B cell (primary cell): ENCODE measurements at places on chromosomes 6 and 20. TPM values are rescaled to one million over a fixed set of nuclear protein-coding genes. Genes with fewer than 3 reads are reported as not detected.

APCDD1L gene
- total RNA-seq = not detected in 2 replicates

SSTR4 gene
- total RNA-seq = not detected in 2 replicates

VGLL2 gene
- not detected in 2 replicates for total RNA-seq

BHLHE23 gene
- not detected in 2 replicates for total RNA-seq

CDSN gene
- not detected in 2 replicates for total RNA-seq

FAM83D gene
- total RNA-seq = 1.7 and 2.0 TPM in 2 replicates

TNFAIP3 gene
- 92.0 and 92.2 TPM in 2 replicates for total RNA-seq

LBP gene
- not detected in 2 replicates for total RNA-seq

CST2 gene
- total RNA-seq = not detected in 2 replicates

FAM209B gene
- total RNA-seq = 1.9 and 2.2 TPM in 2 replicates

OGFRL1 gene
- 31.6 and 33.7 TPM in 2 replicates for total RNA-seq

DSP gene
- total RNA-seq = not detected in 2 replicates

SIRPA gene
- 10.2 TPM in 2 replicates for total RNA-seq

STXBP5 gene
- total RNA-seq = 24.1 and 25.5 TPM in 2 replicates

DEFB114 gene
- not detected in 2 replicates for total RNA-seq

HLA-DRA gene
- 2,785 and 2,881 TPM in 2 replicates for total RNA-seq

OR2J3 gene
- not detected in 2 replicates for total RNA-seq

MUC21 gene
- not detected in 2 replicates for total RNA-seq

SYNDIG1 gene
- not detected in 2 replicates for total RNA-seq

HRH3 gene
- not detected in 2 replicates for total RNA-seq

SCUBE3 gene
- total RNA-seq = not detected in 2 replicates

FOXP4 gene
- total RNA-seq = 37.5 and 38.7 TPM in 2 replicates

SNAP25 gene
- total RNA-seq = not detected in 2 replicates

GPR63 gene
- total RNA-seq = 0.10 and 0.12 TPM in 2 replicates

KCNK16 gene
- total RNA-seq = not detected in 2 replicates

SULF2 gene
- total RNA-seq = 1.7 TPM in 2 replicates

MCM3 gene
- total RNA-seq = 58.5 and 60.0 TPM in 2 replicates

MDFI gene
- not detected in 2 replicates for total RNA-seq

SMIM13 gene
- total RNA-seq = 5.5 and 7.0 TPM in 2 replicates

PEX6 gene
- 16.6 and 17.1 TPM in 2 replicates for total RNA-seq

RCAN2 gene
- not detected in 2 replicates for total RNA-seq

PRRT1 gene
- not detected in 2 replicates for total RNA-seq

SASH1 gene
- 0.07 and 0.51 TPM in 2 replicates for total RNA-seq

HLA-DQA1 gene
- total RNA-seq = 463 and 489 TPM in 2 replicates

GSTA1 gene
- not detected in 2 replicates for total RNA-seq

FAM83C gene
- total RNA-seq = not detected in 2 replicates

SCGN gene
- total RNA-seq = not detected in 2 replicates

ADTRP gene
- total RNA-seq = 1.2 and 1.5 TPM in 2 replicates

PSORS1C1 gene
- total RNA-seq = not detected in 2 replicates

CGA gene
- not detected in 2 replicates for total RNA-seq

PLN gene
- total RNA-seq = not detected in 2 replicates

GPR6 gene
- total RNA-seq = not detected in 2 replicates

ENTPD6 gene
- total RNA-seq = 64.4 and 71.3 TPM in 2 replicates

RBPJL gene
- total RNA-seq = not detected in 2 replicates

SDC4 gene
- total RNA-seq = 0.19 TPM in 1 of 2 replicates, not detected in the other

CRIP3 gene
- 25.8 and 27.9 TPM in 2 replicates for total RNA-seq

GFRAL gene
- total RNA-seq = not detected in 2 replicates

CNR1 gene
- 20.4 and 28.9 TPM in 2 replicates for total RNA-seq

TNF gene
- 22.2 and 22.6 TPM in 2 replicates for total RNA-seq

LAMP5 gene
- total RNA-seq = 0.15 and 0.17 TPM in 2 replicates

MOG gene
- total RNA-seq = not detected in 2 replicates

FNDC1 gene
- total RNA-seq = not detected in 2 replicates
